ENCODE measurements at places on chromosomes 2 and 18.

DNA sequence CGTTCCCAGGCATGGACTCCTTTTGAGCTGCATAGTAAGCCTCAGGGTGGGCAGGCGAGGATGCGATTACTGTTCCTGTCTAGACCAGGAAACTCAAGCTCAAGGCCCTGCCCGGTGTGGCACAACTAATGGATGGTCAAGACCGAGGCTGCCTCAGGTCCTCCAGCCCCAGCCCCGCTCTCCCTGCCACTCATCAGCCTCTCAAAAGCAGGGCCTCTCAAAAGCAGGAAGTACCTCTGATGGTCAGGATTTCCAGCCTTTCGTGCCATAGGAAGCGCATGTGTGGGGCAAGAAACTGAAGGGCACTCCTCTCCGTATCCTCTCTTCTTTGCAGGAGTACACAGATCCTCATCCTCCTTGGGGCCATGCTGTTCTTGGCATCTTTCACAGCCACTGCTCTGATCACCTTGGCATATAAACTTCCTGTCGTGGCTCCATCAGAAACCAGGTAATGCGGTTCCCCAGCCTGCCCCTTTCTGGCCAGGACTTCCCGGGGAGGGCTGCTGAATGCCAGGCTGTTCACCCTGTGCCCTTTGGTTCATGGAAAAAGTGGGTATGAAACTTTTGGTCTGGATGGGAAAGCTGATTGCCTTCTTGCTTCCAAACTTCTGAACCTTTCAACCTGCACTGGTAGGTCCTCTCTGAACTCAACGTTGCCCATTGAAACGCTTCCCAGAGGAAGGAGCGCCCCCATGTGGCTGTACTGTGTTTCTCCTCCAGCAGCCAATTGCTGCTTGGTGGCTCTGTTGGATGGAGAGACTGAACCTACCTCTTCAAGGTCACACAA, 82.8 kb upstream of the SEC11C start:
- peak; percentile 79 for DNase-seq

DNA sequence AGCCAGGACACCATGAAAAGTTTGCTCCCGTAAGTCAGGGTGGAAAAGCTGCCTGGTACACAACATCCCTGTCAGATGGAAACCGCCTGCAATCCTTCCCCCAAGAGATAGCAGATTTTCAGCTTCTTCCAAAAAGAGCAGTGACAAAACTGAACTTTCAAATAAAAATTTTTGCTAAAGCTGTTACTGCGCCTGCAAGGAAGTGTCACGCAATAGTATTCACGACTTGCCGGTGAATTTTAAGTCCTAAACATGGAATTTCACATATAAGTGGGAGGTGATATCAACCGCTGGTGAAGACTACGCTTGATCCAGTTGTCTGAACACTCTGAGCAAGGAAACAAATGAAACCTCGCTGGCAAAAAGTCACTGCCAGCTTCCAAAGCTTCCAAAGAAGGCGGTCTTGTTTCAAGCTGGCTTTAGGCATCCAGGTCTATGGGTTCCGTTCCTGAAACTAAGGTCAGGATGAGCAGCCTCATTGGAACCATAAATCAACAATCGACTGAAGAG, 2.8 kb downstream of the COL6A3 start:
- DNase-seq, result no peak

GRCh38 chr2:118584062-118584749, 263.2 kb downstream of the EN1 start:
- DNase-seq, result no peak

DNA sequence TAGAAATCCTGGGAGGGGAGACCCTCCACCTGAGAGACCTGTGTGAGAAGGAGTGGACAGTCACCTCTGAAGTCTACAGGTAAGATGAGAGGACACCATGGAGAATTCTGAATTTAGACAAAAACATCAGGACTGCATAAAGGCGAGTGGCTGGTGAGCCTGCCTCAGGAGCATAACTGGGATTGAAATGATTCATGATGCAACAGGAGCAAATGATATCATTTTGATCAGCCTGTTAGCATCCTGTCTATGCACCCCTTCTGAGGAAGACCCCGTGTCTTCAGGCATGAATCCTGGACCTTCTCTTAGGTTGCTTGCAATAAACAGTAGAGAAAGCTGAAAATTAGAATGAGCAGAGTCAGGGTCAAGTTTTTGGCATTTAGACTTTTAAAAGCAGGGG, 245.8 kb downstream of the ETAA1 start:
- no peak for DNase-seq

DNA sequence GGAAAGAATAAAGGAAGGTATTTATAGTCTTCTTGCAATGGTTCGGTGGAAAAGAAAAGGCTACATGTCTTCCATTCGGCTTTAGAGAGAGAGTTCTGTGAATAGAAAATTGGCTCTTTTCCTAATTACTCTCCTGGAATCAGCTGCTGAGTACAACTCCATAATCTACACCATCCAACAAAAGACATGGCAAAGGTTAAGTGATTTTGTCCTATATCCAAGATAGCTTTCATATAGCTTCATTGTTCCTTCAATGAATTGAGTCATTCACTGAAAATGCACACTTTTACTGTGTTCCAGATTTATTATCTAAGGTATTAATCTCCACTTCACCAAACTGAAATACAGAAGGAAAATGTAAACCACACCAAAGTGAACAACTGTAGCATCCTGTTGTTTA, 514.5 kb downstream of the LRRTM4 start:
- DNase-seq, result no peak

- DNase-seq, result no peak
Observed at GRCh38 chr2:176380341-176380740, 111.1 kb downstream of the MTX2 start.

DNA sequence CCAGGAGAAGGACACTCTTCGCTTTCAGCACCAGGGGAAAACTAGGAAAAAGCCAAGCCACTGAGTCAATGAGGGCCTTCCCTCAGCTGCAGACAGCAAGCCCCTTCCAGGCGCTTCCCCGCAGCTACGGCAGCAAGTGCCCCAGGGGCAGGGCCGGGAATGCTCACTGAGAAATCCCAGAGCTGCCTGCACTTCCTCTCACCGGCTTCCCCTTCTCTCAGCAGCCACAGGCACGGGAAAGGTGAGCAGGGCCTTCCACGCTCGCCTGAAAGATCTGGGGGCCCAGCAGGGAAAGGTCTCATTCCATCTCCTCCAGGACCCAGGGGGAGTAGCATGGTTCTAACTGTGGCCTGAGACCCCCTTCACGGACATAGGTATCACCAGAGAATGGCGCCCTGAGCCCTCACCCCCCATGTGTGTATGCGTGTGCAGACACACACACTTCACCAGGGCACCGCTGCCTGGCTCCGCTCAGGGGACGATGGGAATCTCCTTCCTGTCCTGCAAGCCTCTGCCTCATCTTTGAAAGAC, 29.6 kb upstream of the FOSL2 start:
- no peak for DNase-seq

- no peak for DNase-seq
Observed at GRCh38 chr2:201223089-201224073, 37.0 kb upstream of the CASP8 start.

DNA sequence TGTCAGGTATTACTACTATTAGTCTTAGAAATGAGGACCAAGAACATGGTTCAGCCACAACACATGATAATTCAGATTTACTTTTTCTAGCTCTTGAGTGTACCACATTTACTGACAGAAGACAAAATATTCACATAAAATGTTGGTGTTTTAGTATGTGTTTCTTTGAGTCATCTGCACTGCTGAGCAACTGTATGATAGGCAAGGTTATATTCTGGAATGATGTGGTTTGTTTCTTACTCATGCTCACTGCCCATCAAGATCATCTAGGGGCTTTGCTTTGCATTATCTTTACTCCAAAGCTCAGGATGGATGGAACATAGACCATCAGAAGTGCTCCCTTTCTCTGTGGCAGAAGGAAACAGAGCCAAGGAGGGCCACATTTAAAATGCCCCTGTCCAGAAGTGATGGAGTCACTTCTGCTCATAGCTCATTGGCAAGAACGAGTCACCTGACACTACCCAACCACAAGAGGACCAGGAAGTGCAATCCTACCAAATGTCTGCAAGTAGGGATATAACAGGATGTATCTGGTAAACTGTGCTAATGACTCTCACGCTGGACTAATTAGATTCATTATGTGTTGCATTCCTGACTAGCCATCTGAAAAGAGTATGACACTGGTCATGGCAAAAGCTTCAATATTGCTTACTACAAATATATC, 81.5 kb downstream of the DIS3L2 start:
- no peak for DNase-seq

DNA sequence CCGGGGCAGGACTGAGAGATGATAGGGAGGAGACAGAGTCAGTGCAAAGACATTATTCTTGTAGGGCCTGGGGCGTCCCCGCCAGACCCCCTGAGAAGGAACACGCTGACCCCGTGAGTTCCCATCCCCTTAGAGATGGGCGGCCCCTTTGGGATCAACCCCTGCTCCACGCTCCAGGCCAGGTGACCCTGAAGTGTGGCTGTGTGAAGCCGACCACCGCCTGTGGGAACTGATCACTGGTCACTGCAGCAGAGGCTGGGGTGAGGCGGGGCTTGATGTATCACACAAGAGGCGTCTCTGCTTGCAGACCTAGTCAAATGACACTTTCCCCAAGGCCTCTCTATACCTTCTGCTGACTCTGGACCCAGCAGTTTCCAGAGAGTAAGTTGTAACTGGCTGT, 157.4 kb upstream of the TWIST2 start:
- no peak for DNase-seq

GRCh38 chr2:170573671-170574070, 141.5 kb upstream of the SP5 start:
- DNase-seq, result no peak

DNA sequence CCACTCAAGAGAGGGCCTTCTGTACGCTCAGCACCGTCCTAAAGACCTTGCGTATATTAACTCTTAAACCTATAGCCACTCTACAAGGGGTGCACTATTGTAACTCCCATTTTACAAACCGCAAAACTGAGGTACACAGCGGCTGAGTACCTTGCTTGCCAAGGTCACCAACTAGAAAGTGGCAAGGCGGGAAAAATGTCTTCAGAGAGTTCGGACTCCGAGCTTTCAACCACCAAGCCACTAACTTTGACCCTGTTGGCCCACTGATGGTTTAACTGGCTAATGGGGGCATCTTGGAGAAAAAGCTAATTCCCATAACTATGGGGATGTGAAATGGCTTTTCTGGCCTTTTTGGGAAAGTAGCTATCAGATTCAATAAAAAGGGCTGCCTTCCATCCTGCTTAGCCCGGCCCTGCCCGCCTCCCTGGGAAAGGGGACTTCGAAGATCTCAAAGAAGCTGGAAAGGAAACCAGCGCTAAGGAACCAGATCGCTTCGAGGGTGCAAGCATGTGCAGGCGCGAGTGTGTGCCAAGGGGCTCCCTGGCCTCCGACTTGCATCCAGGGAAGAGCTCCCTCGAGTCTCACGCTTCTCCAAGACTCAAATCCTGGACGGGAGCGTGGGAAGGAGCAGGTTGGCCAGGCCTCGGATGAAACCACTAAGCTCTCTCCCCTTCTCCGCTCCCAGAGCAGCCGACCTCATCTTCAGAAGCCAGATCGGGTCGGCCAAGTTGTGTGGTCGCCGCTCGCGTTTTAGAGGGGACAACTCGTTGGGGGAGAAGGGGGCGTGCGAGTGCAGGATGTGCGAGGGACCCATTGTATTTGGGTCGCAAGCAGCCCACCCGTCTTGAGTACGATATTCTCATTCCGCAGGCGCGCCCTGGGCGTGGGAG, 2.2 kb upstream of the SP5 start:
- DNase-seq, result no peak

GRCh38 chr2:178157574-178157973, 36.7 kb upstream of the OSBPL6 start:
- no peak for DNase-seq

DNA sequence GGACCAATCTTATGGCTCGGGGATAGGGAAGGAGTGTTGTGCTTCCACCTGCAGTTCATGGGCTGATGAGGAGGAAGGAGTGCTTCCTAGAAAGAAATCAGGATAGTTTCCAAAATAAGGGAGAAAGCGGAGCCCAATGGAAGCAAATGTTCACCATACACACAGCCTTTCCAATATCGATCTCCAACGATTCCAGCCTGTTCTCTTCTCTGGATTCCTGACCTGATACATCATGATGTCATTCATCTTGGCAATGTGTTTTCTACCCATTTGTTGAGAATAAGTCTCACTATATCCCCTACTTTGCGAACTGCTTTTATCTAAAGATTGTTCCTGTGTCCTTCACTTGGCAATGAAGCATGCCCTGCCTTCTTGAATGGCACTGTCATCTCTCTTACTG, 205.3 kb upstream of the SIX2 start:
- DNase-seq, result no peak

GRCh38 chr18:29147944-29148343, 971.0 kb upstream of the CDH2 start:
- DNase-seq, result peak; percentile 43

DNA sequence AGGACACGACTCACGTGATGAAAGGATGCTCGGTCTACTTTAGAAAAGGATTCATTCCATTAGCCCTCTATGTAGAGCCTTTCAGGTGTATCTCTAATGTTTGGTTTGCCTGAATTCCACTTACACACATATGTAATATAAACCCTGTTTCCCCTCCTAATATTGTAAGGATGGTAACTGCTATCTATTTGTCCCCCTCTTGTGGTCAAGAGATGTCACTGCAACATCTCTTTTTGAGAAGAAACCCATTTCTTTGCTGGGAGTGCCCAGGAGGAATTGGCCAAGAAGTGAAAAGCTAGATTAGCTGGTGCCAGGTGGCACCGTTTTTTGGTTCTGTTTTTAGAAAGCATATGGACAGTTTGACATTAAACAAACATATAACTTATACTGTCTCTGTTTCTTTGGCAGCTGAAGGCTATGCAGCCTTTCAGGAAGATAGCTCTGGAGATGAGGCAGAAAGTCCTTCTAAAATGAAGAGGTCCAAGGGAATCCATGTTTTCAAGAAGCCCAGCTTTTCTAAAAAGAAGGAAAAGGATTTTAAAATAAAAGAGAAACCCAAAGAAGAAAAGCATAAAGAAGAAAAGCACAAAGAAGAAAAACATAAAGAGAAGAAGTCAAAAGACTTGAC, 41.2 kb downstream of the RALBP1 start:
- peak; percentile 62 for DNase-seq

DNA sequence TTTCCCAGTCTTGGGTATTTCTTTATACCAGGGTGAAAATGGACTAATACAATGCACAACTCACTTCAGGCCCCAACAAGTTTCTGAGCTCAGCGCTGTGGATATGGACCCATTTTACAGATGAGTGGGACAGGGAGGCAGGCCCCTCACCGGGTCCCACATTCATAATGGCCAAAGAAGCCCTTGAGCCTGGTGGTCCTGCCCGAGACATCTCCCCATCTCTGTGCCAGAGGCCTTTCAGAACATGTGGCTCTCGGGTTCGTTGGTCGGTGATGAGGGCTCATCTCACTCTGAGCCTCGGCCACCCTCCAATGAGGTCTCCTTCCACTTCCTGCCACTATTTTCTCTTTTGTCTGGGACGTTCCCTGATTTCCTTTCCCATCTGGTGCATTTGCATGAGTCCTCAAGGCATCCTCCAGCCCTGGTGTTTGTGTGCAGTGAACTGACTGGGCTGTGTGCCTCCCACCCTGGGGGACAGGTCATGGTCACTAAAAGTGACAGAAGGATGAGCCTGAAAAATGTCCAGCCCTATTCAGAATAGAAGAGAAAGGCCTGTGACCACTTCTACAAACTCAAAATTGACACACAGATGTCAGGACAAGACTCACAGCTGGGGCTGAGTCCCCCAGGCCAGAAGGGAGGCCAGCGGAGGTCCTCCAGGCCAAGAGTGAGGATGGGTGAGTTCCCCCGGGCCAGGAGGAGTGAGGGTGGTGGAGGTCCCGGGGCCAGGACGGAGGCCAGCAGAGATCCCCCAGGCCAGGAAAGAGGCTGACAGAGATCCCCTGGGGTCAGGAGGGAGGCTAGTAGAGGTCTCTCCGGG, 134.5 kb downstream of the PTGR3 start:
- no peak for DNase-seq

All from suppressor macrophage treated with lipopolysaccharide for 4 hours (primary cell).